NCI-H345 (cell line): ENCODE measurements at places on chromosomes 6 and 20.

GRCh38 chr6:128963561-128963960 is 80.6 kb downstream of the LAMA2 start:
- DNase-seq, result no peak

- DNase-seq, result peak; percentile 54
Observed at GRCh38 chr20:16821211-16822089, 73.3 kb downstream of the OTOR start.

- no peak for DNase-seq
Observed at GRCh38 chr6:130677312-130677711, 149.9 kb upstream of the SMLR1 start.

- DNase-seq, result no peak
Observed at GRCh38 chr6:18349386-18349785, 37.8 kb upstream of the RNF144B start.

- no peak for DNase-seq
Observed at GRCh38 chr6:143637691-143638090, 40.1 kb upstream of the PHACTR2 start.

- no peak for DNase-seq
Observed at GRCh38 chr20:59043698-59044097, 1.1 kb upstream of the PRELID3B start.

GRCh38 chr6:74969591-74970267 is 236.1 kb downstream of the COL12A1 start:
- DNase-seq, result no peak

- DNase-seq, result no peak
Observed at GRCh38 chr20:41349266-41349665, 8.6 kb downstream of the LPIN3 start.

DNA sequence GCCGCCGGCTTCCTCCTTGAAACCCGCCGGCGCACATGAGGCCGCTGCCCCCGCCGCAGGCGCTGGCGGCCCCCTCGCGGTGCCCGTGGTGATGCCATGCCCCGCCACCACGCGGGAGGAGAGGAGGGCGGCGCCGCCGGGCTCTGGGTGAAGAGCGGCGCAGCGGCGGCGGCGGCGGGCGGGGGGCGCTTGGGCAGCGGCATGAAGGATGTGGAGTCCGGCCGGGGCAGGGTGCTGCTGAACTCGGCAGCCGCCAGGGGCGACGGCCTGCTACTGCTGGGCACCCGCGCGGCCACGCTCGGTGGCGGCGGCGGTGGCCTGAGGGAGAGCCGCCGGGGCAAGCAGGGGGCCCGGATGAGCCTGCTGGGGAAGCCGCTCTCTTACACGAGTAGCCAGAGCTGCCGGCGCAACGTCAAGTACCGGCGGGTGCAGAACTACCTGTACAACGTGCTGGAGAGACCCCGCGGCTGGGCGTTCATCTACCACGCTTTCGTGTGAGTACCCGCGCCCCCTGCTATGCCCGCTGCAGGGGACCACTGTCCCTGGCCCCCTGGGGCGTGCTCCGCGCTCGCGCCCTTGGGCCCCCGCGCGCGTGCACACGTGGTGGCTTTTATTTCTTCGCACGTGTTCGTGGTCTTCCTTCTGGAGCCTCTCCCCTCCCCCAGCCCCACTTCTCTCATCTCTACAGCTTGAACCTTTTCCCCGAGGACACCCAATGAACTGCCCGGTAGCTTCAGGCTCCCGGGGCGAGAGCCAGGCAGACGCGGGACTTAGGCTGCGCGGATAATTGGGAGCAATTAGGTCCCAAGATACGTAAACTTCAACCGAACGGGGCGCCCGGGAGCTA is 453 bp downstream of the KCNQ5 start:
- DNase-seq, result peak; percentile 74

DNA sequence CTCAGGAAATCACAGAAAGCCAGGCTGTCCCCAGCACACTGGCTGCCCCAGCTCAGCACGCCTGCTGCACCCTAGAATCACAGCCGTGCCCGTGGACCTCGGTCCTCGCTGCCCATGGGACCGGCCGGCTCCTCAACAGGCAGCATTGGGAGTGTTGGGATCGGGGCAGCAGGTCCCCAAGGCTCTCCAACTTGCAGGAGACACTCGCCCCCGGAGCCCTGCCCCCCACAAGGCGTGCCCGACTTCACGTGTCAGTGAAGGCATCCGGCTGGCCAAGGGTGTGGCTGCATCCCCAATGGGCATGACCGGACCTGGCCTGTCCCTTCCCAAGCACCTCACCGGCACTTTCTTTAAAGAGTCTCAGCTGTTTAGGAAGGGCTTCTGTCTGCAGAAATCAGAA is 3.0 kb upstream of the NTSR1 start:
- DNase-seq, result no peak

GRCh38 chr6:85396159-85396808 is 53.6 kb upstream of the NT5E start:
- no peak for DNase-seq

GRCh38 chr6:53986165-53986720 is 125.0 kb upstream of the MLIP start:
- peak; percentile 11 for DNase-seq

- DNase-seq, result no peak
Observed at GRCh38 chr20:15917283-15917682, 656.0 kb downstream of the KIF16B start.

GRCh38 chr20:5863040-5863833 is 87.1 kb downstream of the TRMT6 start:
- DNase-seq, result no peak

DNA sequence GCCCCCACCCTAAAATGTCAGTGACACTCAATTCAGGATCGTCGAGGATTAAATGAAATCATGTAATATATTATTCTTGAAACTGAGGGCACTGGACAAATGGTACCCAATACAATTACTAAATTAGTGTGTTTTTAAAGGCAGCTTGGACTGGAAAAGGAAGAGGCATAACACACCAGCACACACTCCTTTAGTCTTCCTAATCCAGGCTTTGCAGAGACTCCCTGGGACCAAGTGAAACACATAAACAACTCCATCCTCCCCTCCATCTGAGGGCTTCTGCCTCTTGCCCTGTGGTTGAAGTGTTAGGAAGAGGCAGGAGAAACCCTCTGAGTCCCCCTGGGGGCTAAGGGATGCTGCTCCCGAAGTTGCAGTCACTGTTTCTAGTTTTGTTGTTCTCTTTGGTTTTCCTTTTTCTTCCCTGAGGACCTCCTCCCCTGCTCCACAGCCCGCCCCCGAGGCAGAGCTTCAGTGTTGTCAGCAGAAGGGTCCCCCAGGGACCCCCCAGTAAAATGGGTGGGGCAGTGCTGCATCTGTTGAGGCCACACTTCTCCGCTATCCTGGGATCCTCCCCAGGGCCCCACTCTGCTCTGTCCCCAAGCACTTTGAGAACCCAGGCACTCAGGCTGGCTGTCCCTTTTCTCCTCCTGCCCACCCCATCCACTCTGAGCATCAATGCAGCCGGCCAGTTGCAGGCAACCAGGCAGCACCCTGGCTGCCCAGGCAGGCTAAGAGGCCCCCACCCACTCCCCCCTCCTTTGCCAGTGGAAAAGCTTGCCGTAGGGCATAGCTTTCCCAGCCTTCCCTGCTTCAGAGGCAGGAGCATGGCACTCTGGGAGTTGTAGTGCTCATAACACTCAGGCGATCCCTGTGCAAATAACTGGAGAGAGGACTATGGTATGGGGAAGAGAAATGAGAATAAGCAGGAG is 5.9 kb downstream of the TMEM63B start:
- DNase-seq, result peak; percentile 74

- no peak for DNase-seq
Observed at GRCh38 chr6:105921781-105922180, 164.4 kb upstream of the PRDM1 start.

DNA sequence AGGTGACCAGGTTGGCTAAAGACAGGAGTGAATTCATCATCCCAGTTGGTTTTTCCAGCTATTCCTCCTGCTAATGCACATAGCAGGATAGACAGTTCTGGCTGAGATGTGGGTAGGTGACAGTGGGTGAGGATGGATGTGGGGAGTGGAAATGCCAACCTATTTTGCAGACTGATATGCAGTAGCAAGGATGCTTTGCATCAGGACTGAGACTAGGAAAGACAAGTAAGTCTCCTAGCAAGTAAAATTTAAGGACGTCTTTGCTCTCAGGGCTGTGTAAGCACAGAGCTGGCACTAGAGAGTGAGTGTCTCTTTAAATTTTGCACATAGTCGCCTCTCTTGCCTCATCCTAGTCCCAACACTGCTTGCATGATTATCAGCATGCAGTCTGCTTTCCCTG is 368.1 kb upstream of the PLCB4 start:
- DNase-seq, result no peak

- DNase-seq, result no peak
Observed at GRCh38 chr20:46378412-46379009, 27.9 kb downstream of the ELMO2 start.

- DNase-seq, result no peak
Observed at GRCh38 chr20:9400171-9401025, 114.0 kb upstream of the LAMP5 start.

DNA sequence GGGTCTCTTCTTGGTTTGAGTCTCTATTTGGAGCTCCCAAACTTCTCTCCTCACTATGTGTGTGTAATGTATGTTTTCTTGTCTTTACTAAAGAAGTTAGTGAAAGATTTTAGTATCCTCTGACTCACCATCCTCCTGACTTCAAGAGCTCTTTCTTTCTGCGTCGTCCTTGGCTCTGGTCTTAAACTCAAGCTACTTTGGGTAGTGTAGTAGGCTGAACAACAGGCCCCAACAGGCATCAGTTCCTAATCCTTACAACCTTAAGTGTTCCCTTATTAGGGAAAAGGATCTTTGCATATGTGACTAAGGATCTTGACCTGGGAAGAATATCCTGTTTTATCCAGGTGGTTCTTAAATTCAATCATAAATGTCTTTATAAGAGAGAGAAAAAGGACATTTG is 810.2 kb downstream of the MAFB start:
- DNase-seq, result no peak

GRCh38 chr6:29071831-29072723 is 15.0 kb downstream of the OR2B3 start:
- no peak for DNase-seq

DNA sequence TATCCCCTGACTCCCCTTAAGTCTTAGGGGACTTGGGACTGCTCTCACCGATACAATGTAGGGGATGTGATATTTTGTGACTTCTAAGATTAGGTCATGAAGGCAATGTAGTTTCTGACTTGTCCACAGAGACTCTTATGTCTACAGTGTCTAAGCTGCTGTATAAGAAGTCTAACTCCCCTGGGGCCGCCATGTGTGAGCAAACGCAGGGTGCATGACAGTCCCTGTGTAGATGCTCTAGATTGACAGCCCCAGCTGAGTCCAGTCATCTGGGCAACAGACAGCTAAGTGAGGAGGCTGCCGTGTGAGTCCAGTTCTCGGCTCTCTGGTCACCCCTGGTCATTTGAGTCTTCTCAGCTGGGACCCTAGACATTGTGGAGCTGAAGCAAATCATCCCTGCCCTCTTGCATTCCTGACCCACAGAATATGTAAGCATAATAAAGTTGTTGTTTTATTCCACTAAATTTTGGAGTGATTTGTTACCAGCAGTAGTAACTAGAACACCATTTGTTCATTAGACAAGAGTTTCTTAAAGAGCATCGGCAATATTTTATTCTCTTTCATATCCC is 743.3 kb upstream of the CHD6 start:
- DNase-seq, result no peak

GRCh38 chr6:139764498-139764986 is 390.1 kb upstream of the CITED2 start:
- DNase-seq, result no peak

GRCh38 chr20:46894971-46895905 is 595 bp downstream of the EYA2 start:
- peak; percentile 8 for DNase-seq

DNA sequence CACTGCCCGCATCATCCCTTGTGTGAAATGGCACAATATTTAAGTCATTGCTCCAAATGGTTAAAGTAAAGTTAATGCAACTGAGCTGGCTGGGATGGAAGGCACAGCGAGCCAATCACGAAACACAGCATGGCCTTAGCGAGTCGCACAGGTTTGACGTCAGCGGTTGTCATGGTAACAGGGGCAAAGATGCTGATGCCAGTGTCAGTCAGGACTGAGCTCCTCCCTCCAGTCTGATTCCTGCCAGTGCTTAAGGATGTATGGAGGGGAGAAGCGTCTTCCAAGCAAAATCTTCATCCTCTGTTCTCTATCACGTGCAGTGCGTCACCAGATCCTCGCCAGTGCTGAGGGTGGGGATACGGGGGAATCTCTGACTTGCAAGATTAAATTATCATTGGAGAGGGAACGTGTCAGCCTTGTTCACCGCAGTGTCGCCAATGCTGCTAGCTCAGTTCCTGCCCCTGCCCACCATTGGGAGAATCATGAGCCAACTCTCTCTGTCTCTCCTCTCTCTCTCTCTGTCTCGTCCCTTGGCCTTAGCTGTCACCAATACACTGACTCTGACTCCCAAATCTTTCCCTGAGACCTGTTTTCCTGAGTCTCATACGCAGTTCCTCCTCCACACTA is 24.5 kb downstream of the TSPYL4 start:
- DNase-seq, result no peak

DNA sequence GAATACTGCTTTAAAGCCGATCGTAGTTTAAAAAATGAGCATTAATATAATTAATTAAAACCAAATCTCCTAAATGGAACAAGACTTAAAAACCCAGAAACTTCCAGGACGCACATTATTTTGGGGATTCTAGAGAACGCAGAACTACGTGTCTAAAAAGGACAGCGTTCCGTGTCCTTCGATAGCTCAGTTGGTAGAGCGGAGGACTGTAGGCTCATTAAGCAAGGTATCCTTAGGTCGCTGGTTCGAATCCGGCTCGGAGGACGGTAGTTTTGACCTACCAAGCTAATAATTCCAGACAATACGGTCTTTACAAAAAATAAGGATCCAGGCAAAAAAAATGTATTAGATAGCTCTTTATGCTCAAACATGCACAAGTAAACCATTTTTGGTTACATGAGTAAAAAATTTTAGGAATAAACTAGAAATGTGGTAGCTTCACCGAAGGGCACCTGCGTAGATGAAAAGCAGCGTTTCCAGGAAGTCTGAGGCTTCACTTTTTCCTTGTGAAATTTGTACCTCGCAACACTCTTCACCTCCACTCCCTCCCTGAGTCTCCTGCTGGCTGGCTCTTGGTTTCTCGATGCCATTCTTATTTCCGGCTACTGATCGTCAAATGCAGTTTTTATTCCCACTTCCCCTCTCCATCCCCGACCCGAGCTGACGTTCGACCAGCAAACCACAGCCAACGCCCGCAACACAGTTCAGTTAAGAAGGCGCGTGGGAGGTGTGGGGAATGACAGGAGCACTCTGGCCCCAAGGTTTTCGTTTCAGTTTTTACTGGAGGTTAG is 19.6 kb upstream of the ABT1 start:
- DNase-seq, result no peak

DNA sequence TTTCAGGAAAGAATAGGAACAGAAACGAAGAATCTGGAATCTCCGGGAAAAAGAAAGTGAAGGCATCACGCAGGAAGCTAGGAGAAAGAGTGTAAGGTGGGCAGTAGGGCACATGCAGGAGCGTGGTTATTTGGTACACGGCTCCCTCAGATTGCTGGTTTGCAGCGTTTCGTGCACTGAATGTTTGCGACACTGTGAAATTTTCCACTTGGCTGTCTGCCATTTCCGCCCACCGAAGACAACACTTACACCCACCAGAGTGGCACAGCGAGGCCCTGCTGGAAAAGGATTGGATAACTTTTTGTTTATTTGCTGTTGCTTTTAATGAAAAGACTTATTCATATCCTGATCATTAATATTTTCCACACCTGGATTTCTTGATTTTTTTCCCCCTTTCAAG is 248.3 kb downstream of the GMPR start:
- DNase-seq, result no peak

GRCh38 chr6:107769053-107769658 is 55.0 kb downstream of the SCML4 start:
- DNase-seq, result no peak

GRCh38 chr20:45067558-45067957 is 33.4 kb downstream of the KCNS1 start:
- DNase-seq, result no peak
